ENCODE measurements at places on chromosomes 16 and 17. TPM values are rescaled to one million over a fixed set of nuclear protein-coding genes. Genes with fewer than 3 reads are reported as not detected.

KCNH4 gene
- total RNA-seq = 0.19 TPM

TBX21 gene
- 8.3 TPM for total RNA-seq

TPPP3 gene
- total RNA-seq = not detected

PTGES3L gene
- total RNA-seq = 0.51 TPM

TBC1D16 gene
- total RNA-seq = 0.10 TPM

EPX gene
- total RNA-seq = not detected

- no peak overlapping the region for H3K27ac ChIP-seq
- no peak for DNase-seq
- H3K27me3 ChIP-seq = no peaks in the 10 kb centered on the region
- H3K4me3 ChIP-seq = no peak overlapping the region
- no peaks in the 10 kb centered on the region for H3K36me3 ChIP-seq
These were observed 4.0 kb upstream of the CLEC10A start for GRCh38 chr17:7084088-7084487.

DNA sequence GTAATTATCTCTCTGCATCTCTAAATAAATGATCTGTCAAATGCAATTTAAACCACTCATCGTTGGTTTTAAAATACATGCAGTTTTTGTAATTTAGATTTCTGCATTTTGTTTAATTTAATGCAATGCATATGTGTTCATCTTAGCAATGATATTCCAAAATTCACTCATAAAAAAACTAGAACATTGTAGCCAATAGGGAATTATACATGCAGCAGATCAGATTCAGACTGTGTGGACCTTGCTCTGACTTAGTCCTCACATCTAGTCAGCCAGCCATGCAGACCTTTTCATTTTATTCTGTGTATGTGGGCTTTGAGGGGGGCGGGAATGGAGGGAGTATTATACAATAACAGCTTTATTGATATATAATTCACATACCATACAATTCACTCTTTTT is 37.3 kb upstream of the SIAH1 start:
- H3K4me1 ChIP-seq = no peaks in the 10 kb centered on the region
- no peak overlapping the region for H3K27ac ChIP-seq
- no peak for DNase-seq
- no peaks in the 10 kb centered on the region for H3K36me3 ChIP-seq
- no peaks in the 10 kb centered on the region for H3K27me3 ChIP-seq

- no peaks in the 10 kb centered on the region for H3K36me3 ChIP-seq
- no peak for DNase-seq
- no peaks in the 10 kb centered on the region for H3K4me1 ChIP-seq
- H3K4me3 ChIP-seq = no peak overlapping the region
- H3K27me3 ChIP-seq = no peaks in the 10 kb centered on the region
- no peak overlapping the region for H3K27ac ChIP-seq
These were observed 9.0 kb downstream of the TEKT5 start for GRCh38 chr16:10685709-10686108.

DNA sequence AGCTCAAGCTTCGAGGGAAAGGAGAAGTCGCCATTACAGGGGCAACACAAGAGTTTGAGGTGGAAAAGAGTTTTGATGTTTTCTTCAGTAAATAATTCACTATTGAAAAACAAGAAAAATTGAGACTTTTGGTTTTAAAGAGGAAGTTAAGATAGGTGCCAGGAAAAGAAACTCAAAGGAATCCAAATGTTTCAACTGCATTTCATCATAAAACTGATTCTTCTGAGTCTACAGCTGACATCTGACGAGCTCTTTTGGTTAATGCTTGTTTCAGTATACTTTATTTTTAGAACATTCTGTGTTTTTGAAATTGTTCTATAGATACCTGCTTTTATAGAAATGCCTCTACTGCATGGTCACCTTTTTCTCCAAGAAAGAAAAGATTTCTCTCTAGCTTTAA is 54.0 kb downstream of the ERN1 start:
- H3K27me3 ChIP-seq = no peaks in the 10 kb centered on the region
- peaks cover 46% of the 10 kb centered on the region for H3K4me1 ChIP-seq
- no peak for DNase-seq
- peaks cover 8% of the 10 kb centered on the region for H3K36me3 ChIP-seq
- H3K4me3 ChIP-seq = peak overlapping the region; percentile 35

DNA sequence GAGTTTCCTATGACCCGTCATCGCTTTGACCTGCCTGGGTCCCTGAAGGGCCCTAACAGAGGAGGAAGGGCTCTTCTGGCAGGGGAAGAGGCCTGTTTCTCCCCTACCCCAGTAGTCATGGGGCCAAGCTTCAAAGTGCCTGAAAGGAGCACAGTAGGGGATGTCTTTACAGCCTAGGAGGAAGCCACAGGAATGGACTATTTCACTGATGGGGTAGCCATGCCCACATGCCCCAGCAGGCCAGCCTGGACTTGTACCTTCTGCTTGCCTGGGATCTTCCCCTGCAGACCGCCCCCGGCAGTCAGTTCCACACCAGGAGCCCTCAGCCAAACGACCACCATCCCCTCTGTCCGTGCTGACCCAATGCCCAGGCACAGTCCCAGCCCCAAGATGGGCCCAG is 41.8 kb upstream of the PEMT start:
- no peaks in the 10 kb centered on the region for H3K27me3 ChIP-seq
- H3K27ac ChIP-seq = no peak overlapping the region
- no peak for DNase-seq
- H3K4me1 ChIP-seq = no peaks in the 10 kb centered on the region
- H3K36me3 ChIP-seq = no peaks in the 10 kb centered on the region

- no peaks in the 10 kb centered on the region for H3K27me3 ChIP-seq
- no peak overlapping the region for H3K4me3 ChIP-seq
- no peak for DNase-seq
- H3K36me3 ChIP-seq = no peaks in the 10 kb centered on the region
- no peak overlapping the region for H3K27ac ChIP-seq
These were observed 42.8 kb downstream of the CDH1 start for GRCh38 chr16:68779891-68780290.

DNA sequence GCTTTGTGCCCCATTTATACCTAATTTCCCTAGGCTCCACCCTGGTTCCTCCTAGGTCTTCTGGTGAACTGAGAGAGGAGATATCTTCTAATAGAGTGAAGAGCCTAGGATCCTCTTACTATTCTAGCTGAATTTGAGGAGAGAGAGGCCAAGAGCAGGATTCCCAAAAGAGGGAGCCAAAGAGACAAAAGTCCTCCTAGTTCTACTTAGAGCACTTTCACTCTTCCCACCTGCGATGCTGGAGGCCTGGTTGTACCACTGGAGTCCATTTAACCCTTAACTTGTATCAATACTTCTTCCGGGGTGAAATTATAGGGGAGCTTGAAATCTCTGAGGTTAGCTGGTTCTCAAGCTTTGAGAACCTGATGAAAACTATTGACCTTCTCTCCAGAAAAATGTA is 3.4 kb upstream of the SSH2 start:
- no peak overlapping the region for H3K27ac ChIP-seq
- peaks cover 4% of the 10 kb centered on the region for H3K4me1 ChIP-seq
- H3K27me3 ChIP-seq = no peaks in the 10 kb centered on the region
- DNase-seq = no peak

- no peaks in the 10 kb centered on the region for H3K36me3 ChIP-seq
- no peaks in the 10 kb centered on the region for H3K27me3 ChIP-seq
- peak overlapping the region; percentile 99 for H3K27ac ChIP-seq
- no peak for DNase-seq
- H3K4me3 ChIP-seq = peak overlapping the region; percentile 58
These were observed 41.6 kb upstream of the GSE1 start for GRCh38 chr16:85571563-85571812.

- H3K27ac ChIP-seq = no peak overlapping the region
- H3K4me1 ChIP-seq = no peaks in the 10 kb centered on the region
- no peak overlapping the region for H3K4me3 ChIP-seq
- no peaks in the 10 kb centered on the region for H3K27me3 ChIP-seq
These were observed 25.9 kb upstream of the APOH start for GRCh38 chr17:66255112-66255511.

- H3K36me3 ChIP-seq = no peaks in the 10 kb centered on the region
- no peak overlapping the region for H3K27ac ChIP-seq
- H3K4me1 ChIP-seq = no peaks in the 10 kb centered on the region
- H3K4me3 ChIP-seq = no peak overlapping the region
- no peak for DNase-seq
These were observed 18.9 kb upstream of the ENPP7 start for GRCh38 chr17:79711715-79712305.

GRCh38 chr17:37107406-37108083 is 158.8 kb downstream of the AATF start:
- H3K4me1 ChIP-seq = no peaks in the 10 kb centered on the region
- no peaks in the 10 kb centered on the region for H3K27me3 ChIP-seq
- H3K27ac ChIP-seq = no peak overlapping the region
- peaks cover 4% of the 10 kb centered on the region for H3K36me3 ChIP-seq
- no peak for DNase-seq
- H3K4me3 ChIP-seq = no peak overlapping the region

DNA sequence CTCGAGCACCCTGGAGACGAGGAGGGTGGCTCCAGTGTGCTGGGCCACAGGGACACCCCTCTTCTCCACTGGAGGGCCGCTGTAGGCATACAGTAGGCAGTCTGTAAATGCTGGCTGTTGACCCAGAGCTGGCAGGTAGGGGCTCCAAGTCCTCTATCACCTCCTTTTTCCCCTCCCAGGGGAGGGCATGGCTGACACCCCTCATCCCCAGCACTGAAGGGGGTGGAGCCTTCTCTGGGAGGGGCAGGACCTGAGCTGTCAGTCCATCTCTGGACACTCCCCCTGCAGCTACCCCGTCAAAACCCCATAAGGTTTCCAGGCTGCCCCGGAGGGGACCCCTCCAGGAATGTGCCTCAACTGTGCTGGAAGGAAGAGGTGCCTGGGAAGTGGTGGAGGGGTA is 2.4 kb downstream of the KCNJ12 start:
- no peak for DNase-seq
- no peaks in the 10 kb centered on the region for H3K36me3 ChIP-seq
- no peak overlapping the region for H3K27ac ChIP-seq
- no peaks in the 10 kb centered on the region for H3K4me1 ChIP-seq
- no peak overlapping the region for H3K4me3 ChIP-seq

GRCh38 chr16:31464781-31465260 is 5.5 kb downstream of the ARMC5 start:
- no peak overlapping the region for H3K4me3 ChIP-seq
- peaks cover 4% of the 10 kb centered on the region for H3K4me1 ChIP-seq
- DNase-seq = no peak
- no peak overlapping the region for H3K27ac ChIP-seq

DNA sequence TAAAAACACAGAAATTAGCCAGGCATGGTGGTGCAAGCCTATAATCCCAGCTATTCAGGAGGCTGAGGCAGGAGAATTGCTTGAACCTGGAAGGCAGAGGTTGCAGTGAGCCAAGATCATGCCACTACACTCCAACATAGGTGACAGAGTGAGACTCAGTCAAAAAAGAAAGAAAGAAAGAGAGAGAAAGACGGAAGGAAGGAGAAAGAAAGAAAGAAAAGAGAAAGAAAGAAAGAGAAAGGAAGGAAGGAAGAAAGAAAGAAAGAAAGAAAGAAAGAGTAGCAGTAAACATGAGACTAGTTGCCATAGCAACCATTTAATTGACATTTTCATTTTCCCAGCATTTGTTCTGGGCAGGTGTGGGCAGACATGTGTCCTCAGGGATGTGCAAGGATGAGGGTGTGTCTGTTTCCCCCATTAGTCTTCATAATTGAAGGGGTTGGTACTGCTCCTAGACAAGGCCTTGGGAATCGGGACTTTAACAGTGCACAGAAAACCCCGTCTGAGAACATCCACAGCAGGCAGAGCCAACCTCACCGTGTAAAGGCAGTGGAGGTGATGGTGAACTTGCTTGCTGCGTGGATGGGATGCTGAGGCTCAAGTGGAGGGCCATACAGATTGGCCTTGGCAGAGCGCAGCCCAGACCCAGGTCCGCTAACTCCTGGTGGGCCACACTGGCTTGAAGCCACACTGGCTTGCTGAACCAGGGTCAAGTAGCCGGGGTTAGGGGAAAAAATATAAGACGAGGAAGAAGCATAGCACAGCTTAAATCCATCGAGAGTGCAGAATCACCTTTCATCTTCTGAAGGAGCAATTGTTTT is 35.2 kb upstream of the KIFC3 start:
- no peak overlapping the region for H3K27ac ChIP-seq
- H3K4me3 ChIP-seq = no peak overlapping the region
- H3K36me3 ChIP-seq = no peaks in the 10 kb centered on the region
- DNase-seq = no peak

GRCh38 chr16:61002479-61003204 is 1033.6 kb downstream of the CDH8 start:
- H3K4me1 ChIP-seq = no peaks in the 10 kb centered on the region
- DNase-seq = no peak
- no peaks in the 10 kb centered on the region for H3K27me3 ChIP-seq
- no peak overlapping the region for H3K27ac ChIP-seq

GRCh38 chr17:72792771-72793170 is 299.7 kb downstream of the SLC39A11 start:
- H3K4me1 ChIP-seq = no peaks in the 10 kb centered on the region
- no peak overlapping the region for H3K27ac ChIP-seq
- H3K27me3 ChIP-seq = no peaks in the 10 kb centered on the region
- H3K4me3 ChIP-seq = no peak overlapping the region
- H3K36me3 ChIP-seq = 0 out of 2 replicates have a peak, but pooled peaks cover 2% of the 10 kb centered on the region
- no peak for DNase-seq

DNA sequence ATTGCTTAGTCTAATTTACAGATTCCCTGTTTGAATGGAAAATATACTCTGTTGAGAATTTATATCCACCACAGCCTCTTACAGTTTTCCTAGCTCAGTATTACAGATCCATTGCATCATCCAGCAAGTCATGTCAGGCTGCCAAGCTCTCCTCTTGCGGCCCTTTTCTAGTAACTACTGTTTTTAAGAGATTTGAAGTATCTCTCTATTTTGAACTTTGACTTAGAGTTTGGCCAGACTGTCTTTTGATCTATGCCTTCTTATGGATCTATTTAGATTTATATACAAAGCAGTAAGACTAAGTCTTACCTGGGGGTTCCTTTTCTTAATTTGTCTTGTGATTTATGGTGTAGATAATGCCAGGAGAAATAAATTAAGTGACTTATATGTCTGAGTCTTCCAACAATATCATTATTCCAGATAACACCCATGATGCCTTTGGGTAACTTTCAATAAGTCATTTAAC is 53.1 kb upstream of the ABCC11 start:
- no peak overlapping the region for H3K4me3 ChIP-seq
- no peaks in the 10 kb centered on the region for H3K27me3 ChIP-seq
- H3K4me1 ChIP-seq = no peaks in the 10 kb centered on the region
- H3K27ac ChIP-seq = no peak overlapping the region

DNA sequence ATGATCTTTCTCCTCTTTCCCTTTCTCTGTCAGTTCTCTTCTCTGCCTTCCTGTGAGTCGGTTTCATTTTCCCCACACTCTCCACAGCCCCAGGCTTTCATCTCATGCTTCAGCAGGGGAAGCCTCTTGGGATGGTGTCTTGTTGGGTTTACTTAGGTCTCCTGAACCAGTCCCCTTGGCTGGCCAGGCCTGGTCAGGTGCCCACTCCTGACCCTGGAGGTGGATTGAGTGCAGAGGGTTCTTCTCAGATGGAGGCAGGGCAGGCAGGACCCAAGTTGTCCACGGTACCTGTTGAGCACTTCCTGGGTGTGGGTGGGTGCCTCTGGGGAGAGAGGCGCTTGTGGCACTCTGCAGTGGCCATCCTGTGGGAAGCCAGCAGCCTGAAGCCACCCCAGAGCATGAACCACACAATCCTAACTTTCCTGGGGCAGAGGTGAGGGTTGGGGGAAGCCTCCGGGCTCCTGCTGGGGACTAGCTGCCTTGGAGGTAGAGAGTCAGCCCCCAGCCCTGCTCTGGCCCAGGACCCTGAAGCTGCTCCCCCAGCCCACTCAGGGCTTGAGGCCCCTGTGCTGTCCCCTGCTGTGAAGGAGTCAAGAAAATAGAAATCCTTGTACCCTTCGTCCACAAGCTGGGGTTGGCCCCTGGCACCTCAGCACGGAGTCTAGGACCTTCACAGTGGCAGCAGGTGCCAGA is 2.0 kb upstream of the RAP1GAP2 start:
- H3K36me3 ChIP-seq = no peaks in the 10 kb centered on the region
- H3K4me3 ChIP-seq = no peak overlapping the region
- peaks cover 3% of the 10 kb centered on the region for H3K27me3 ChIP-seq
- peaks cover 26% of the 10 kb centered on the region for H3K4me1 ChIP-seq
